SJCRH30 (cell line): ENCODE measurements at places on chromosomes 4 and X. TPM values are rescaled to one million over a fixed set of nuclear protein-coding genes. Genes with fewer than 3 reads are reported as not detected.

Gene YY2
- total RNA-seq: 1.6 and 3.4 TPM in 2 replicates

DNA sequence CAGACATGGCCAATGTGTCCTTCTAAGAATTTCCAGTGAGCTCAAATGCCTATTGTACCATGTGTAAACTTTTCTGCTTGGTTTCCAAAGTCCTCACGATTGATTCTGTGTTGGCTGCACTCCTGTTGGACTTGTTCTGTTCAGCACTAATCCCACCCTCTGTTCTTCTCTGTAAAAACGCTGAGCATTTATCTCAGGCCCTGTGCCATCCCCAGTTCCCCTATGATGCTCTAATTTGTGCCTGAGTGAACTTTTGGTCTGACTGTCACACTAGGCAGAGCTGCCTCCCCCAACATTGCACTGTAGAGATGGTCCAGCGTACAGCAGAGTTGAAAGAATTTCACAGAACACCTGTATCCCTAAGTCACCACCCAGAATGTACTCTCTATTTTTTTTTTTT is 76.1 kb upstream of the STS start:
- no peak overlapping the region for H3K27ac ChIP-seq
- no peaks in the 10 kb centered on the region for H3K27me3 ChIP-seq
- H3K36me3 ChIP-seq: no peaks in the 10 kb centered on the region
- H3K4me1 ChIP-seq: no peaks in the 10 kb centered on the region

GRCh38 chrX:11464380-11464779 is 171.2 kb downstream of the AMELX start:
- H3K4me3 ChIP-seq: no peak overlapping the region
- no peaks in the 10 kb centered on the region for H3K36me3 ChIP-seq
- no peaks in the 10 kb centered on the region for H3K27me3 ChIP-seq
- no peak for DNase-seq
- H3K4me1 ChIP-seq: no peaks in the 10 kb centered on the region

DNA sequence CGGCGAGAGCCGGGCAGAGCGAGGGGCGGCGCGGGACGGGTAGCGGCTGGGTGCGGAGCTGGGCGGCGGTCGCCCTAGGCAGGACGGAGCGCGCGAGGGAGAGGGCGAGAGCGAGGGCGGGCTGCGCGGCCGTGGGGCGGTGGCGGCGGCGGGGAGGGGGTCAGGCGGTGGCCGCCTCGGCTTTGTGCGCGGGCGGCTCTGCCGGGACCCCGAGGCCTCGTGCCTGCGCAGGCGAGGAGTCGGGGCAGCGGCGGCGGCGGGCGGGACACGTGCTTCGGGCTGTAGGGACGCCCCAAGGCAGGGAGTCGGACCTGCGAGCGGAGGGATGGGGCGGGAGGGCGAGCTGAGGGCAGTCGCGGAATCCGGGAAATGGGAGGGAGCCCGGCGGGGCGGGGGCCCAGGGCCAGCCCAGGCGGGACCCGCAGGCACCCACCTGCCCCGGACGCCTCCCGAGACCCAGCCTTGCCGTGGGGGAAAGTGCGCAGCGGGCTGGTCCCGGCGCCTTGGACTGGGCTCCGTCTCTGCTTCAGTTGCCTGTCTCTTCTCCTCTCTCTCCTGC is 465 bp downstream of the BMPR1B start:
- H3K4me1 ChIP-seq: no peaks in the 10 kb centered on the region
- H3K27ac ChIP-seq: no peak overlapping the region; the same call in 1 of the 2 replicates
- DNase-seq: peak; percentile 74
- H3K36me3 ChIP-seq: no peaks in the 10 kb centered on the region

GRCh38 chr4:158995040-158995439 is 107.8 kb upstream of the RAPGEF2 start:
- H3K36me3 ChIP-seq: no peaks in the 10 kb centered on the region
- H3K4me3 ChIP-seq: no peak overlapping the region
- DNase-seq: no peak
- peaks cover 2% of the 10 kb centered on the region; the same call in 1 of the 2 replicates for H3K4me1 ChIP-seq
- no peak overlapping the region for H3K27ac ChIP-seq

DNA sequence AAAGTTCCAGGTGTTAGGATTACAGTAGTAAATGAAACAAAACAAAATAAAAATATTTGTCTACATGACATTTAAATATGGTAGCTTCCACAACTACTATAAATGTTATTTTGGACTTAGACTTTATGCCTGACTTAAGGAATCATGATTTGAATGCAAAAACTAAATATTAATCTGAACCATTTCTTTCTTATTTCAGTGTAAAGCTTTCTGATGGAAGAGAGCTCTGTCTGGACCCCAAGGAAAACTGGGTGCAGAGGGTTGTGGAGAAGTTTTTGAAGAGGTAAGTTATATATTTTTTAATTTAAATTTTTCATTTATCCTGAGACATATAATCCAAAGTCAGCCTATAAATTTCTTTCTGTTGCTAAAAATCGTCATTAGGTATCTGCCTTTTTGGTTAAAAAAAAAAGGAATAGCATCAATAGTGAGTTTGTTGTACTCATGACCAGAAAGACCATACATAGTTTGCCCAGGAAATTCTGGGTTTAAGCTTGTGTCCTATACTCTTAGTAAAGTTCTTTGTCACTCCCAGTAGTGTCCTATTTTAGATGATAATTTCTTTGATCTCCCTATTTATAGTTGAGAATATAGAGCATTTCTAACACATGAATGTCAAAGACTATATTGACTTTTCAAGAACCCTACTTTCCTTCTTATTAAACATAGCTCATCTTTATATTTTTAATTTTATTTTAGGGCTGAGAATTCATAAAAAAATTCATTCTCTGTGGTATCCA is 1.6 kb downstream of the CXCL8 start:
- no peaks in the 10 kb centered on the region for H3K27me3 ChIP-seq
- no peaks in the 10 kb centered on the region for H3K36me3 ChIP-seq
- H3K27ac ChIP-seq: no peak overlapping the region
- H3K4me1 ChIP-seq: peaks cover 16% of the 10 kb centered on the region
- H3K4me3 ChIP-seq: no peak overlapping the region
- DNase-seq: no peak

Gene TBC1D14
- total RNA-seq: 54.5 and 58.0 TPM in 2 replicates

- no peak overlapping the region for H3K4me3 ChIP-seq
- H3K36me3 ChIP-seq: no peaks in the 10 kb centered on the region
- H3K27ac ChIP-seq: no peak overlapping the region
- no peaks in the 10 kb centered on the region for H3K27me3 ChIP-seq
- no peaks in the 10 kb centered on the region for H3K4me1 ChIP-seq
These were observed 202.2 kb downstream of the QDPR start for GRCh38 chr4:17309567-17310268.

Gene STATH
- 6.3 and 6.8 TPM in 2 replicates for total RNA-seq
